PC-3 (cell line): ENCODE measurements at places on chromosomes 7 and 10.

DNA sequence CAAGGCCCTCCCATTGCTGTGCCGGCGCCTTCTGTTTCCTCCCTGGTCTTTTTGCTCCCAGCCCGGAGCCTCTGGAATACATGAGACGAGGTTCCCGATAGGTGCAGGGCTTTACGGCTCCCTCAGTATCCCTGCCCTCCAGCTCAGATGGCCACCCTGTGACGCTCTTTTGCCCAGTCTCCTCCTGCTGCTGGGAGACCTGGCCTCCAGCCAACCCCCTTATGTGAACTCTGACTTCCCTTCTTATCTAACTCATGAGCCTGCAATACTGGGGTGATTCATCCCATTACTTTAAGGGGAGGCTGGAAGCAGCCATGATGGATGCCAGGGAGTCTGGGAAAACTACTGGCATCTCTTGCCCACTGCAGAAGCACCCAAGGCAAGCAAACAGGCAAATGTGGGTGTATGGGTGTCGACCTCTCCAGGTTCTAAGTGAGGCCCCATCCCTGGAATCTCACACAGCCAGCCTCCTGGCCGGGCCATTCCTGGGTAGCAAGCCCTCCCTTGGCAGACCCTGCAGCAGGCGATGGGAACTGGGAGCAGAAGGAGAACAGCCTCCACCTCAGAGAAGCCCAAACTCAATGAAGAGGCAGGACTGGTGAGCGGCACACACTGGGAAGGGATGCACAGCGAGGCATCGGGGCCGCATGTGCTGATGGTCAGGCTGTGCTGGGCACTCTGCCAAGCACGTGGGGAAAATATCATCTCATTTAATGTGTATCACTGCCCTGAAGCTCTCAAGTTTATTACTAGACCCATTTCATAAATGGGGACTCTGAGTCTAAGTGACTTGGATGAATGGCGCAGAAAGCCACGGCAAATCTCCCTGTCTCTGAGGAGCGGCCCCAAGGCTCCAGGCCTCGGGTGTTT is 97.5 kb downstream of the FAM53B start:
- DNase-seq: no peak

GRCh38 chr10:103648251-103648635 is 154.7 kb downstream of the NEURL1 start:
- DNase-seq: no peak

DNA sequence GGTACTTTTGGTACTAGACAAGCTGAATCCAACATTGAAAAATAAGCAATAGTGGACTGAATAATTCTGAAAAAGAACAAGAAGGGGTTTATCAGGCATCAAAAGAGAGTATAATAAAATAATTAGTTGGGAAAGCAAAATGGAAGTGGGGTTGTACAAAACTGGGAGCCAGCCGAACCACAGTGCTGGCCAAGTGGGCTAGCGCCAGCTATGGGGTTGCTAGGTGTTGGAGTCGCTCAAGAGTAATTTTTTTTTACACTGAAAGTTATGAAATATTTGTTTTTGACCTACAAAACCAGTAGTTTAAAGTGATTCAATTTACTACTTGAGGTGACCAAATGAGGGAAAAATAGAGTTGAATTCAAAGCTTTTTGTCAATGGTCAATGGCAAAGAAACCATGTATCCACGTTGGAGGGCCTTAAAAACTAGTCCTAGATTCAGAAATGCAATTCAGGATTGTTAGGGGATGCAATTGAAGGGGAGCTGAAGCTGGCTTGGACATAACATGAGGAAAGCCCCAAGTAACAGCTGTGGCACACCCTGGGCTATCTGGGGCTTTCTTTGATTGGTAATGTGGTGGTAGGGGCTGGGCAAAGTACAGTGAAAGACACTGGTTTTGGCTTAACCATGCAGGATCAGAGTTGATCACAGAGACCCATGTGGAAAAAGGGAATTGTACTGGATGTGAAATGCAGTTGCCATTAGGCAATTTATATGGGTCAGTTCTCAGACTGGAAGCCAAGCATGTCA is 28.3 kb upstream of the MSMB start:
- no peak for DNase-seq

DNA sequence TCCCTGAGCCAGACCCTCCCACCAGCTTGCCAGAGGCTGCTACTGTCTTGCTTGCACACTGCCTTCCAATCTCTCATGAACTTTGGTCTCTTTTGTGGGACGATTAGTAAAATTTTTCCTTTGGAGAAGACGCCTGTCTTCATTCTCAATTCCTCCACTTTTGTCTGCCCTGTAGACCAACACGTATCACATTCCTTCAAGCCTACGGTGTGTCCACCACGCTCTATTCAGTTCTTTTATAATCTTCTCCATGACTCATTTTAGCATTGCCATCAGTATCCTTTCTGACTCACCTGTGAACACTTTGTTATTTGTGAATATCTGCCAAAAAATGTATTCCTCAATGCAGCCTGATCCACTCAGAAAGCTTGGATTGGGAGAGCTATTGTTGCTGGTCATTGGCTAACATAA is 1.4 kb downstream of the GIMAP5 start:
- peak; percentile 80 for DNase-seq
